ENCODE measurements at places on chromosomes 2 and 18.
A peak's percentile ranks its signal among the peaks of the same experiment; 100 is the strongest.

DNA sequence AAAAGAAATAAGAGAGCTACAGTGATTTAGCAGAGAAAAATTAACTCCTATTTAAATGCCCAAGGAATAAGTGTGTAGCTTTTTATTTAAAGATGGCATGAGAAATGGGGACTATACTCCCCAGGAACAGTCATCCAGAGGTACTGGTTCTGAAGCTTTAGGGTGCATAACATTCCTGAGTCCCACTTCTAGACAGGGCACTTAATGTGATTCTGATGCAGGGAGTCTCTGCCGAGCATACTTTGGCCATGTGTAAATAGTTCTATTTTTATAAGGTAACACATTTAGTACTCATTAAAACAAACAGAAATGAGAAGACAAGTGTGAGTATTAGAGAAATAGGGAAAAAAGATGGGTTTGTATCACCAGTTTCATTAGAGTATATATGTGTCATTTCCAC, 154.7 kb upstream of the WDSUB1 start:
- DNase-seq: no peak

DNA sequence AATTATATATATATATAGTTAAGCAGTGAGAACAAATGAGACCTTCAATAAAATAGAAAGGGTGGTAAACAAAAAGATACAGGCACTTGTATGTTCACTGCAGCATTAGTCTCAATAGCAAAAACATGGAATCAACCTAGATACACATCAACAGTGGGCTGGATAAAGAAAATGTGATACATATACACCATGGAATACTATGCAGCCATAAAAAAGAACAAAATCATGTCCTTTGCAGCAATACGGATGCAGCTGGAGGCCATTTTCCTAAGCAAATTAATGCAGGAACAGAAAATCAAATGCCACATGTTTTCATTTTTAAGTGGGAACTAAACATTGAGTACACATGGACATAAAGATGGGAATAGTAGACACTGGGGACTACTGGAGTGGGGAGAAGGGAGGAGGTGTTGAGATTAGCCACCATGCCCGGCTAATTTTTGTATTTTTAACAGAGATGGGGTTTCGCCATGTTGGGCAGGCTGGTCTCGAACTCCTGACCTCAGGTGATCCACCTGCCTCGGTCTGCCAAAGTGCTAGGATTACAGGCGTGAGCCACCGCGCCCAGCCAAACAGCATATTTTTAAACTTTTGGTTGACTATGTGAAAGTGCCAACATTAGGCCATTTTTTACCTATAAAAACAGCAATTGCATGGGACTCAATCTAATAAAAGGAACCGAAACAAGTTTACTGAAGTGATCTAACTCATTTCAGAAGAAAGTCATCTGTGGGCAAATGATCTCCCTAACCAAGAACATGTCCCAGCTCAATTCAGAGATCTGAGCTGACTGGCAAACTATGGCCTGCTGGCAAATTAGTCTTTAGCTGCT, 23.7 kb downstream of the ICA1L start:
- DNase-seq: no peak

DNA sequence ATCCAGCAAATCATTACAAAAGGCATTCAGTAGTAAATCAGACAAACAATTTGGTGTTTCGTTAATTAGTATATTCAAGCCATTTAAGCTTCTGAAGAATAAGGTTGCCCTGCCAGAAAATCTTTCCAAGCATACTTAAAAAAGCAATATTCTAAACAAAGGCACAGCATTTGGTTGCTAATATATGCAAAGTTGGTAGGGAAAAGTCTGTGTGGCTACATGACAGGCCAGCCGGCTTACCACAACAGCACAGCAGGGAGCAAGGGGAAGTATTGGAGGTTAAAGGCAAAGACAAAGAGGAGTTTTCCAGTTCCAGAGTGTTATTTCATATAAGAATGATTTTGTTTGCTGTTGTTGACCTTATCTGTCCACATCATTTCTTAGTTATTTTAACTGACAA, 282.3 kb downstream of the MBD5 start:
- DNase-seq: no peak

GRCh38 chr2:134836986-134837385, 1.4 kb upstream of the ACMSD start:
- peak; percentile 94 for DNase-seq

Measured in fibroblast of the aortic adventitia (primary cell).